ENCODE measurements at places on chromosomes 2 and 18.

GRCh38 chr18:47151439-47151838 lies 1.1 kb upstream of the HDHD2 start:
- no peak for DNase-seq

GRCh38 chr2:31660165-31660564 lies 79.4 kb upstream of the SRD5A2 start:
- no peak for DNase-seq

- DNase-seq: no peak
Measured at GRCh38 chr2:130819608-130820278, 17.0 kb upstream of the ARHGEF4 start.

DNA sequence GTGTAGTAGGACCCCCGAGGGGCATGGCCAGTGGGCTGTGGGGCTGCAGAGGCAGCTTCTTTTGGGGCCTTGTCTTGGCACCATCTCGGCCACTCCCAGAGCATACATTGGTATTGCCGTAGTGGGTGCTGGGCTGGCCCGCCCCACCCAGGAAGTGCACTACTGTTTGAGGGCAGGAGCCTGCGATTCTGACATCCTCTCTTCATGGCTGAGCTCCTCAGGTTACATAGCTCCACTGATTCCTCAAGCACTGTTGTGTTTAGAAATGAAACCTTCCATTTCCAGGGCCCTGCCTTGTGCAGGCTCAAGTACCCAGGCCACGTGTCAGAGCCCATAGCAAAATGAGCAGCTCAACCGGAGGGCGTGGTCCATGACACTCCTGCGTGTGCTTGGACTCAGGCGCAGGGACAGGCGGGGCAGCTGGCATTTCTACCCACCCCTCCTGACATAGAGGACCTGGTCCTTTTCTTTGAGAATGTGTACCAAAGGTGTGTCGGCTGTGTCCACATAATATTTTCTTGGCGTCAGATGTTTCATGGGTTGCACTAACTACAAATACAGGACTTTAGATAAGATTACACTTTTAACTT lies 67.9 kb downstream of the DGKD start:
- DNase-seq: no peak

Data from BE2C (cell line).